ENCODE measurements at places on chromosomes 3 and 15. TPM values are rescaled to one million over a fixed set of nuclear protein-coding genes. Genes with fewer than 3 reads are reported as not detected.

- H3K4me3 ChIP-seq = no peak overlapping the region
- H3K4me1 ChIP-seq = no peaks in the 10 kb centered on the region
- H3K27ac ChIP-seq = no peak overlapping the region
- no peaks in the 10 kb centered on the region for H3K36me3 ChIP-seq
Observed at GRCh38 chr3:60386306-60386705, 864.9 kb downstream of the FHIT start.

Gene DLG1
- 74.9 TPM for total RNA-seq

Gene GUCA1C
- not detected for total RNA-seq

DNA sequence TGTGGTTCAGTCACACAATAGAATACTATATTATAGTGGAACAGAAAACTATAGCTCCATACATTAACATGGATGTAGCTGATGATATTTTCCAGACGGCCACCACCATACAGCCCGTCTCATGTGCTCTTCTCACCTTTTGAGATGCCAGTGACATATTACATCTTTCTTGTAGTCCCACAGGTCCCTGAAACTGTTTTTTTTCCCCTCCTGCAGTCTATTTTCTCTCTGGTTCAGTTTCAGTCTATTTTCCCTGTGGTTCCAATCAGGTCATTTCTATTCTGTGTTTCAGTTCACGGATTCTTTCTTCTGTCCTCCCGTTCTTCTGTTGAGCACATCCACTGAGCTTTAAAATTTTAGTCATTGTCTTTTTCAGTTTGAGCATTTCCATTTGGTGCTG lies 72.2 kb downstream of the PPCDC start:
- H3K27me3 ChIP-seq = no peaks in the 10 kb centered on the region
- H3K27ac ChIP-seq = no peak overlapping the region
- no peaks in the 10 kb centered on the region for H3K4me1 ChIP-seq
- no peak overlapping the region for H3K4me3 ChIP-seq

DNA sequence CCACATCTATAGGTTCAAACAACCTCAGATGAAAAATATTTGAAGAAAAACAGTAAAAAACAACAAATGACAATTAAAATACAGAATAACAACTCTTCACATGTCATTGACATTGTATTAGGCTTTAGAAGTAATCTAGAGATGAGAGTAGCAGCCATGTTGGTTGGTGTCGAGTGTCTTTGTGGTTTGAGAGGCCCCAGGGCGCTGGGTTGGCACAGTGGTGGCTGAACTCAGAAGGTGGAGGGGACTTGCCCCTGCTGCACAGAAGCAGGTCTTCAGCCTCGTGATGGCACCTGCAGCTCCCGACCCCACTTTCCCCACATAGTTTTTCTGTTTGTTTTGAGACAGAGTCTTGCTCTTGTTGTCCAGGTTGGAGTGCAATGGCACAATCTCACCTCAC lies 187.2 kb downstream of the OSBPL10 start:
- H3K4me3 ChIP-seq = no peak overlapping the region
- H3K27me3 ChIP-seq = no peaks in the 10 kb centered on the region
- no peak for DNase-seq
- no peaks in the 10 kb centered on the region for H3K4me1 ChIP-seq
- H3K36me3 ChIP-seq = peaks cover 2% of the 10 kb centered on the region

DNA sequence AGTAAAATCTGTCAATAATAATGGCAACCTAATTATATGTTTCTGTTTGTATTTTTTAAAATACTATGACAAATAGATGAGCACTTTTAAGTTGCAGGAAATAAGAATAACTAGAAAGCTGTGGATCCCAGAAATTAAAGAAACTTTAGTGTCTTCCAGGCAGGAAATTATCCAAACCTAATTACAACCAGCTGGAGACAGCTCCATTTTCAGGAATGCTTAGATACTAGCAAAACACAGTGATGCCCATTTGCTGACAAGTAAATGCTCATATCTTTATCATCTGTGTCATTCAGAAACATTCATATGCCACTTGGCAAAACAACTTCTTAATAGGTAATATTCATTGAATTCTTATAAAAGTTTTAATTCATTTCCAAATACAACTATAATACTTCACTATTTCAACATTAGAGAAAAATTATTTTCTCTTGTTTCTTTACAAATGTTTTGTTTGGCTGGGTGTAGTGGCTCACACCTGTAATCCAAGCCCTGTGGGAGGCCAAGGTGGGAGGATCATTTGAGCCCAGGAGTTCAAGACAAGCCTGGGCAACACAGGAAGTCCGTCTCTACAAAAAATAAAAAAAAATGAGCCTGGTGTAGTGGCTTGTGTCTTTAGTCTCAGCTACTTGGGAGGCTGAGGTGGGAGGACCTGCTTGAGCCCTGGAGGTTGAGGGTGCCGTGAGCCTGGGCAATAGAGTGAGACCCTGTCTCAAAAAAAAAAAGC lies 169.1 kb upstream of the TSPAN3 start:
- H3K27me3 ChIP-seq = no peaks in the 10 kb centered on the region
- peaks cover 15% of the 10 kb centered on the region for H3K36me3 ChIP-seq
- H3K27ac ChIP-seq = no peak overlapping the region
- H3K4me3 ChIP-seq = no peak overlapping the region

GRCh38 chr15:34335176-34336032 lies 2.2 kb downstream of the SLC12A6 start:
- peaks cover 3% of the 10 kb centered on the region for H3K36me3 ChIP-seq
- no peak overlapping the region for H3K27ac ChIP-seq
- no peaks in the 10 kb centered on the region for H3K27me3 ChIP-seq
- no peak for DNase-seq

- H3K4me3 ChIP-seq = peak overlapping the region; percentile 95
- H3K27me3 ChIP-seq = no peaks in the 10 kb centered on the region
- H3K4me1 ChIP-seq = peaks cover 10% of the 10 kb centered on the region
- no peak for DNase-seq
- H3K27ac ChIP-seq = peak overlapping the region; percentile 79
- H3K36me3 ChIP-seq = no peaks in the 10 kb centered on the region
Observed at GRCh38 chr15:83208367-83208661, 691 bp upstream of the HDGFL3 start.

Gene PYGO1
- 1.1 TPM for total RNA-seq

Gene ALPK3
- 19.2 TPM for total RNA-seq

DNA sequence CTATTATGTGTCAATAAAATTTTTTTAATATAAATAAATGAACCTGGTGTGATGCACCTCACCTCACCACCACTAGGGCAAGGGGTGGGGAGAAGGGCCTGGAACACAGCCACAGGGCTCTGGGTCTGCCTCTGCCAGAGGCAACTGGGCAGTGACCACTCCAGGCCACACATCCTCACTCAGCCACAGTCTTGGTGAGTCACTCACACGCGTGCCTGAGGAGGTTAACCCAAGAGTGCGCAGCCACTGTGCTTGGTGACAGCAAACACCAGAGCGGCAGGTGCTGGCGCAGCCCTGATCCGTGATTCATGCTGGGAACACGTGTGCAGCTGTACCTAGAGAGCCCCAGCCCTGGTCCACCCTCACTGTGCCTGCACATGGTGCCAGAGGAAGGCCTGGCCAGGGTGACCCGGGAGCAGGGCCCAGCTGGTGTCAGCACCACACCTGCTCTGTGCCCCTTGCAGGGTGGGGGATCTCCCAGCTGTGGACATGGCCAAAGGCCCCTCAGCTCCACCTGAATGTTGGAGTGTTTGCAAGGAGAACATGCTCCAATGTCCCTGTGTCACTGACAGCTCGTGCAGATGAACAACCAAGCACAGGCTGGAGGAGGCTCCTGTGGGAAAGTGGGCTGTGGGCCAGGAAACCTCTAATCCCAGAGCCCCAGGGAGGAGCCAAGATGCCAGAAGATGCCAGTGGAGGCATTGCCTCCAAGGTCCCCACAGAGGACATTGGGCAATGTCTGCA lies 2.1 kb downstream of the SLC41A3 start:
- H3K4me3 ChIP-seq = no peak overlapping the region
- DNase-seq = no peak
- H3K27ac ChIP-seq = no peak overlapping the region

Gene SLC25A38
- 37.3 TPM for total RNA-seq

- H3K4me1 ChIP-seq = no peaks in the 10 kb centered on the region
- no peak overlapping the region for H3K4me3 ChIP-seq
Observed at GRCh38 chr15:81595752-81596151, 221.7 kb upstream of the TMC3 start.

- DNase-seq = no peak
- no peaks in the 10 kb centered on the region for H3K36me3 ChIP-seq
- H3K27me3 ChIP-seq = no peaks in the 10 kb centered on the region
- H3K4me1 ChIP-seq = no peaks in the 10 kb centered on the region
- H3K4me3 ChIP-seq = no peak overlapping the region
Observed at GRCh38 chr3:66261355-66261754, 40.6 kb downstream of the SLC25A26 start.

DNA sequence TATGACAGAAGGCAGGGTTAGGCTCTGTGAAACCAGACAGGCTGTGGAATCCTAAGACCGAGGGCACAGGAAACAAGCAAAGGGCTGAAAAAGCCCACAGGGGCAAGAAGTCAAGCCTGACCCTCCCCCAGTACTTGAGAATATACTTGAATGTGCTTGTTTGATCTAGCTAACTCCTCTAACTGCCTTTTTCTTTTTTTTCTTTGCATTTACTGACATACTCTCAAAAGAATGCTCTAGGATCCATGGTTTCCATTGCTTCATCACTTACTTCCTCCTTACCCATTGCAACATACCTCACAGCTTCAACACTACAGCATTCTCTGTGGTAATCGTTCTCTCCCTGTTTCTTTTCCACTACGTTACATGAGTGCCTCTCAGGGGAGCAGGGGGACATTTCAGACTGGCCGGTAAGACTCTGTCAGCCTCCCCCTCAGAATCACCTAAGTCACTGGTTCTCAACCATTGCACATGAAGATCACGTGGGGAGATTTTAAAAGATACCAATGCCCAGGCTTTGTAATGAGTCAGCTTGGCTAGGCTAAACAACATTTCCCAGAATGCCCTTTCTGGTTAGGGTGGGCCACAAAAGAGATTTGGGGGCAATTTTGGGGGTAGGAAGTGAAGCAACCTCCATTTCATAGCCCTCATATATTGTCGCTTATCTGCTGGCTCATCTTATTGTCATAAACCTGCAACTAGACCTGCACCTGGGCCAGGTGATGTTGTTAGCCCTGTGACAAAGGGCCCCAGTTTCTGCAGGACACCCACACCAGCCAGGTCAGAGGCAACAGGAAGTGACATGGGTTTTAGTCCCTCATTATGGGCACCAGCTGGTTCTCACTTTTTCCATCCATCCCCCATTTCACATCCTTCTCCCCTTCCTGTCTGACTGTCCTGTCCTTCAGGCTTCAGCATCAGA lies 24.6 kb upstream of the RSL24D1 start:
- H3K36me3 ChIP-seq = no peaks in the 10 kb centered on the region
- H3K27ac ChIP-seq = no peak overlapping the region
- no peak overlapping the region for H3K4me3 ChIP-seq
- no peak for DNase-seq
- no peaks in the 10 kb centered on the region for H3K4me1 ChIP-seq

DNA sequence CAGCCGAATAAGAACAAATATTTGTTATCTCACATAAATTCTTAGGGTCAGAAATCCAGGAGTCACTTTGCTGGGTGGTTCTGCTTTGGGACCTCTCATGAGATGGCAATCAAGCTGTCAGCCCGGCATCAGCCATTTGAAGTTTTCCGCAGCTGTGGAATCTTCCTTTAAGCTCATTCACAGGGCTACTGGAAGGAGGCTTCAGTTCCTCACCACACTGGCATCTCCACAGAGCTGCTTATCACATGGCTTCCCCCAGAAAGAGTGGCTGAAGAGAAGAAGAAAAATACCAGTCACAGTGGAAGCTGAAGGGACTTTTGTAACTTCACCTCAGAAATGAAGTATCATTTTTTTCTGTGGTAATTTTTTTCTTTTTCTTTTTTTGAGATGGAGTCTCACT lies 267.7 kb downstream of the CHL1 start:
- no peaks in the 10 kb centered on the region for H3K36me3 ChIP-seq
- no peak for DNase-seq

Gene CNTN3
- 0.13 TPM for total RNA-seq

DNA sequence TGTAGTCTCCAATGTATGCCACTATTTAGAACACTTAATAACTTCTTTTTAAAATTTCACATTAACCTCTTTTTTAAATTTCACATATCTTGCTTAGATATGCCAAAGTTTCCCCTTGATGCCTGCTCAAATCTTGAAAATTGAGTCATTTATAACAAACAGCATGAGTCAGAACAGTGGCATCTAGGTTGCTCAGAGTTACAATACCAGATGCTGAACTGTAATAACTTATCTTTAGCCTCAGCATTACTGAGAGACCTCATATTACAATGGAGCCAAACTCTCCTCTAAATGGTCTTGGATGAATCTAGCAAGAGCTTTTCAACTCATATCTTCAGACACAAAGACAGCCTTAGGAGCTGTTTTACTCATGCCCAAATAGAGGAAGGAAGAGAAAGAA lies 439.3 kb upstream of the ARPP21 start:
- no peaks in the 10 kb centered on the region for H3K4me1 ChIP-seq
- no peak overlapping the region for H3K4me3 ChIP-seq
- no peaks in the 10 kb centered on the region for H3K36me3 ChIP-seq

Gene NANOGP8
- 31.9 TPM for total RNA-seq

- H3K36me3 ChIP-seq = no peaks in the 10 kb centered on the region
- no peak overlapping the region for H3K27ac ChIP-seq
- DNase-seq = no peak
- H3K4me3 ChIP-seq = no peak overlapping the region
- no peaks in the 10 kb centered on the region for H3K27me3 ChIP-seq
- H3K4me1 ChIP-seq = no peaks in the 10 kb centered on the region
Observed at GRCh38 chr15:27783678-27784077, 315.4 kb downstream of the OCA2 start.

- no peaks in the 10 kb centered on the region for H3K36me3 ChIP-seq
- no peak for DNase-seq
- no peak overlapping the region for H3K27ac ChIP-seq
Observed at GRCh38 chr15:29490747-29491471, 221.3 kb upstream of the NSMCE3 start.

- no peak for DNase-seq
- H3K27ac ChIP-seq = no peak overlapping the region
- no peak overlapping the region for H3K4me3 ChIP-seq
- H3K36me3 ChIP-seq = no peaks in the 10 kb centered on the region
- peaks cover 7% of the 10 kb centered on the region for H3K4me1 ChIP-seq
Observed at GRCh38 chr3:13647298-13648059, 98.6 kb downstream of the FBLN2 start.

DNA sequence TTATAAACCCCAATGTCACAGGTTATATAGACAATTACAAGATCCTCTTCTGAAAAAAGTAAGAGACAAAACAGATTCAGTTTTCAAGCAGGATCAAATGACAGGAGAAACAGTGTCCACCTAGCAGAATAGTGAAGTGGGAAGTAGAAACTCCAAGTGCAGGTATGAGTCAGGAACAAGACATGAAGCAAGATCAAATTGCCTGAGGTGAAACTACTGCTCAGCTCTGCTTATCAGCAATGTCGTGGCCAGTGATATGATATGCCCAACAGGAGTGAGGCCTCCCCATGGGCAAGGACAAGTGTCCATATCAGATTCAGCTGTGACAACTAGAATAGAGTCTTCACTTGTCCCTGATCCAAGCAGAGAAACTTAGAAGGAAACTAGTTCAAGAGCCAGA lies 100.0 kb downstream of the ZMAT3 start:
- no peak for DNase-seq
- peaks cover 4% of the 10 kb centered on the region for H3K4me1 ChIP-seq

GRCh38 chr15:55802600-55803376 lies 59.8 kb upstream of the PRTG start:
- DNase-seq = no peak
- no peaks in the 10 kb centered on the region for H3K4me1 ChIP-seq
- H3K4me3 ChIP-seq = no peak overlapping the region

GRCh38 chr15:82039871-82040270 lies 5.9 kb downstream of the MEX3B start:
- H3K27ac ChIP-seq = no peak overlapping the region
- no peaks in the 10 kb centered on the region for H3K36me3 ChIP-seq
- H3K4me1 ChIP-seq = no peaks in the 10 kb centered on the region
- no peak overlapping the region for H3K4me3 ChIP-seq
- H3K27me3 ChIP-seq = peaks cover 8% of the 10 kb centered on the region

Gene SLC2A2
- not detected for total RNA-seq

Data from H1 (cell line).